Osteocyte (in vitro differentiated cells): ENCODE measurements at places on chromosomes 4 and X. TPM values are rescaled to one million over a fixed set of nuclear protein-coding genes. Genes with fewer than 3 reads are reported as not detected.
A peak's percentile ranks its signal among the peaks of the same experiment; 100 is the strongest.

The VCX2 gene
- total RNA-seq: not detected in 2 replicates

GRCh38 chr4:4185528-4185927 lies 41.2 kb downstream of the OTOP1 start:
- no peaks in the 10 kb centered on the region for H3K4me1 ChIP-seq
- H3K27ac ChIP-seq: no peak overlapping the region
- no peak overlapping the region for H3K4me3 ChIP-seq
- no peak for DNase-seq
- H3K36me3 ChIP-seq: no peaks in the 10 kb centered on the region
- peaks cover 24% of the 10 kb centered on the region for H3K27me3 ChIP-seq

- no peak for DNase-seq
- no peaks in the 10 kb centered on the region for H3K27me3 ChIP-seq
- no peak within 1 kb of the TSS for H3K4me3 ChIP-seq
Measured at GRCh38 chr4:624705-625590, at the start of gene PDE6B. Gene PDE6B (plus strand): TSS chr4:625573. CDS start chr4:625627, 54 bp downstream.

The HERC6 gene
- 2.3 and 2.8 TPM in 2 replicates for total RNA-seq

DNA sequence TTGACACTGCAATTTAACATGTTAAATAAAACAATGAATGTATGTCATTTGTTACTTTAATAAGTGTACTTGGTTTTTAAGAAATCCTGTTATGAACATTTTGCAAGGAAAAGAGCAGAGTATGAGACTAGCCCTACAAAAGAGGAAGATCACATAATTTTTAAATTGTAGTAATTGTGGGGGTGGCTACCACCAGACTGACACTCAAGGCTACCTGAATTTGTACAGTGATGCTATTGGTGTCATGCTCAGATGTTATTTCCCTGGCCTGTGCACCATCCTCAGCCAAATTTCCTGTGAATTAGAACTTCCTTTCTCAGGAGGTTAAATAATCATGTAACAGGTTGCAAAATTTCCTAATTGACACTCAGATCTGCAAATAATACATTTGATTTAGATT lies 157.5 kb downstream of the BANK1 start:
- H3K36me3 ChIP-seq: no peaks in the 10 kb centered on the region
- peaks cover 6% of the 10 kb centered on the region for H3K4me1 ChIP-seq
- no peak overlapping the region for H3K27ac ChIP-seq

DNA sequence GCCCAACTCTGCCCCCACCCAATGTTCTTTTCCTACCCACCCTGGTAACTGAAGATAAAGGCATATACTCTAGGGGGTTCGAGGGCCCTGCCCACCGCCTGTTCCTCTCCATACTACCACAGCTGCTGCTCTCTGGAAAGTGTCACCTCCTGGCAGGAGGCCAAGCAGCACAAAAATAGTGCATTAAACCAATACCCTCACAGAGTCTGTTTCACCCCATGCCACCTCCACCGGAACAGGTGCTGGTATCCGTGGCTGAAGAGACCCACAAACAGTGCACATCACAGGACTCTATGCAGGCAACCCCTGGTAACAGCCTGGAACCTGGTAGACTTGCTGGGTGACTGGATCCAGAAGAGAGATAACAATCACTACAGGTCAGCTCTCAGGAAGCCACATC lies 85.1 kb upstream of the CTSO start:
- no peak for DNase-seq
- H3K4me3 ChIP-seq: no peak overlapping the region
- H3K27me3 ChIP-seq: peaks cover 38% of the 10 kb centered on the region

The PLS3 gene
- total RNA-seq: 530 and 547 TPM in 2 replicates

GRCh38 chr4:8402181-8402597 lies 38.3 kb downstream of the ACOX3 start:
- no peak overlapping the region for H3K27ac ChIP-seq
- H3K4me3 ChIP-seq: no peak overlapping the region
- no peaks in the 10 kb centered on the region for H3K27me3 ChIP-seq
- peaks cover 5% of the 10 kb centered on the region for H3K4me1 ChIP-seq

DNA sequence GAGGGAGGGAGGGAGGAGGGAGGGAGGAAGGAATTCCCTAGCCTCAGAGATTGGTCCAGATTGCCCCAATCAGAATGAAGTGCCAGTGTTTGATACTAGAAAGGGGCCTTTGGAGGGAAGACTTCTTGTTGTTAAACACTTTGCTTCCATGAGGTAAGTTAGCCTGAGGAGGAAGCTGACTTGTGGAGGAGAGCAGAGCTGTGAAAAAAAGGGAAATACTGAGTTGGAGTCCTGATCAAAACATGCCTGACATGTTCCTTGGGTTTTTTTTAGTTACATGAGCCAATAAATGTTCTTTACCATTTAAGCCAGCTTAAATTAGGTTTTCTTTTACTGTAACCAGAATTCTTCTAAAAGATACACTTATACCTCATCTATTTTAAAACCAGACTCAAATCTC lies 57.6 kb downstream of the GSX2 start:
- no peak overlapping the region for H3K4me3 ChIP-seq
- peaks cover 21% of the 10 kb centered on the region for H3K4me1 ChIP-seq
- no peaks in the 10 kb centered on the region for H3K27me3 ChIP-seq
- H3K36me3 ChIP-seq: peaks cover 4% of the 10 kb centered on the region

DNA sequence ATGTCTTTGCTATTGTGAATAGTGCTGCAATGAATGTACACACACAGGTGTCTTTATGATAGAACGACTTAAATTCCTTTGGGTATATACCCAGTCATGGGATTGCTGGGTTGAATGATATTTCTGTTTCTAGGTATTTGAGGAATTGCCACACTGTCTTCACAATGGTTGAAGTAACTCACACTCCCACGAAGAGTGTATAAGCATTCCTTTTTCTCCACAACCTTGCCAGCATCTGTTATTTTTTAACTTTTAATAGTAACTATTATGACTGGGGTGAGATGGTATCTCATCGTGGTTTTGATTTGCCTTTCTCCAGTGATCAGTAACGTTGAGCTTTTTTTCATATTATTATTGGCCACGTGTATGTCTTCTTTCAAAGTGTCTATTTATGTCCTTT lies 17.6 kb upstream of the DCUN1D4 start:
- H3K36me3 ChIP-seq: no peaks in the 10 kb centered on the region
- no peak overlapping the region for H3K4me3 ChIP-seq
- no peaks in the 10 kb centered on the region for H3K4me1 ChIP-seq
- no peak overlapping the region for H3K27ac ChIP-seq
- peaks cover 36% of the 10 kb centered on the region for H3K27me3 ChIP-seq

The SERTM2 gene
- total RNA-seq: not detected in 2 replicates

DNA sequence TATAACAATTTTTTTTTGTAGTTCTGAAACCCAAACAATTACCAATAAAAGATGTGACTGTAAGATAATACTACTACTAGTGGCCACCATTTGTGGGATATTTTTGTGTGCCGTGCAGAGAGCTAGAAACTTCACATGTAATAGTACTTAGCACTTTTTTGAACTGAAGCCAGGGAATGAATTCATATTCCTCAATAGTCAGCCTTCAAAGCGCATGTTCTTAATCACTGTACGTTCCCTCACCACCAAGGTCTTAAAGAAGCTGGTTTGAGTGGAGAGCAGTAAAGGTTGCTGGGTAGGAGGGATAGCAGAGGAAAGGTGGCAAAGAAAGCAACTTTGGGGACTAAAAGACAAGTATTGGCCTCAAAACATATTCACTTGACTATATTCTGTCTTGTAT lies 9.6 kb upstream of the RUFY3 start:
- H3K36me3 ChIP-seq: no peaks in the 10 kb centered on the region
- no peak overlapping the region for H3K4me3 ChIP-seq
- no peak for DNase-seq
- H3K27me3 ChIP-seq: no peaks in the 10 kb centered on the region
- no peak overlapping the region for H3K27ac ChIP-seq

The PAK3 gene
- not detected in 2 replicates for total RNA-seq

DNA sequence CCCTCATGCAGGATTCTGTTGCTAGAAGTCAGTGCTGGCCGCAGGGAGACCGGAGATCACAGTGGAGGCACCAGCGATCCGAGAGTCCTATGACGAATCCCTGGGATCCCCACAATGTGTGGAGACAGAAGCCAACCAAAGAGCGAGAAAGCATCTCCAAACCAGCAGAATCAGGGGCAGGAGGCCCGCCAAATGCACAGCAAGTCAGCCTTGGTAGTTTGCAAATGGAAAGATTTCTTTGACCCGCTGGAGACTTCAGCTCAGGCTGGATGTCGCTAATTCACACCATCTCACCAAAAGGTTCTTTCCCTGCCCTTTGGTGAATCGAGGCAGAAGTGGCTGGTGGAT lies 505 bp upstream of the PKD2 start:
- no peaks in the 10 kb centered on the region for H3K36me3 ChIP-seq
- H3K27me3 ChIP-seq: no peaks in the 10 kb centered on the region
- H3K27ac ChIP-seq: peak overlapping the region; percentile 77
- no peak for DNase-seq
- H3K4me1 ChIP-seq: peaks cover 56% of the 10 kb centered on the region
- H3K4me3 ChIP-seq: peak overlapping the region; percentile 75

- peaks cover 1% of the 10 kb centered on the region for H3K4me1 ChIP-seq
- H3K27ac ChIP-seq: no peak overlapping the region
Measured at GRCh38 chr4:137950286-137950685, 291.9 kb downstream of the SLC7A11 start.

The RPA4 gene
- 0.24 and 0.56 TPM in 2 replicates for total RNA-seq

DNA sequence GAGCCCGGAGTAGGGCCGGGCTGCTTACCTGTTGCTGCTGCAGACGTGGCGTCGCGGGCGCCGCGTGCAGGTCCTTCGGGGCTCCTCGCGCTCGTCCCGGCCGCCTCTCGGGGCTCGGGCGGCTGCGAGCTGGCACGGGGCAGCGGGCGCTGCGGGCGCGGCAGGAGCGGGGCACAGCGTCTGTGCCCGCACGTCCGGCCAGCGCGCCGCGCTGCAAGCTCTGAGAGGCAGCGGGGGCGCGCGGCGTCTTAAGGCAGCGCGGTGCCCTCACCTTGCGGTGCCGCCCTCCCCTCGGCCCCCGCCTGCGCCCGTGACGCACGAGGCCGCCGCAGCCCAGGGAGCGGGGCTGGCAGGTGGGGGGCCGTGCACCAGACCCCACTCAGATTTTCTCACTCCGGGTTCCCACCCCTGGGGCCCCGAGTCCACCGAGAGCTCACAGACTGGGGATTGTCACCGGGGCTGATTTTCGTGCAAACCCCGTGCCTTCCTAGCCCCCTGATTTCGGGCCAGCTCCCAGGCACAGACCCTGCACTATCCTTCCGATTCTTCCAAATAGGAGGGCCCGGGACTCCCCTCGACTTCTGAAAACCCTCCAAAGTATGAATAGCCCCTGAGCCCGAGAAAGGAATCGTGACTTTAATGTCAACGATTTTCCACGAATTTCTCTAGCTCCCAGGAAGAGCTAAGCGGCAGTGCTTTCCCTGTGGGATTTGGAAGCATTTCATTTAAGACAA lies at the start of gene GPR101:
GPR101 (minus strand) TSS at position 222 of the 734 bp plus-strand sequence. CDS start 2,321 bp downstream, outside the sequence.
- no peak within 1 kb of the TSS for H3K27ac ChIP-seq
- H3K4me3 ChIP-seq: no peak within 1 kb of the TSS
- no peaks in the 10 kb centered on the region for H3K36me3 ChIP-seq

GRCh38 chrX:53704854-53705253 lies 18.3 kb upstream of the HUWE1 start:
- H3K4me3 ChIP-seq: no peak overlapping the region
- no peaks in the 10 kb centered on the region for H3K4me1 ChIP-seq
- peaks cover 2% of the 10 kb centered on the region for H3K27me3 ChIP-seq
- no peak for DNase-seq

The AFP gene
- total RNA-seq: not detected in 2 replicates

The SATL1 gene
- not detected in 2 replicates for total RNA-seq

The CENPVL1 gene
- not detected in 2 replicates for total RNA-seq

The CENPVL3 gene
- total RNA-seq: 0.18 TPM in 1 of 2 replicates, not detected in the other

GRCh38 chr4:79650794-79651431 lies 242.9 kb upstream of the GK2 start:
- DNase-seq: no peak
- H3K4me1 ChIP-seq: peaks cover 19% of the 10 kb centered on the region
- no peak overlapping the region for H3K4me3 ChIP-seq
- peaks cover 3% of the 10 kb centered on the region for H3K27me3 ChIP-seq
- no peak overlapping the region for H3K27ac ChIP-seq
- no peaks in the 10 kb centered on the region for H3K36me3 ChIP-seq

The ZNF141 gene
- 12.6 and 14.7 TPM in 2 replicates for total RNA-seq

- no peak for DNase-seq
- H3K36me3 ChIP-seq: peaks cover 3% of the 10 kb centered on the region
- peak overlapping the region; percentile 50 for H3K27ac ChIP-seq
- no peak overlapping the region for H3K4me3 ChIP-seq
Measured at GRCh38 chrX:19863212-19863856, 24.1 kb downstream of the SH3KBP1 start.

- no peaks in the 10 kb centered on the region for H3K4me1 ChIP-seq
- no peak overlapping the region for H3K27ac ChIP-seq
- H3K4me3 ChIP-seq: no peak overlapping the region
- H3K36me3 ChIP-seq: no peaks in the 10 kb centered on the region
- no peak for DNase-seq
Measured at GRCh38 chrX:108036298-108036973, 8.4 kb upstream of the VSIG1 start.

The CYLC1 gene
- not detected in 2 replicates for total RNA-seq

The PHOX2B gene
- not detected in 2 replicates for total RNA-seq

DNA sequence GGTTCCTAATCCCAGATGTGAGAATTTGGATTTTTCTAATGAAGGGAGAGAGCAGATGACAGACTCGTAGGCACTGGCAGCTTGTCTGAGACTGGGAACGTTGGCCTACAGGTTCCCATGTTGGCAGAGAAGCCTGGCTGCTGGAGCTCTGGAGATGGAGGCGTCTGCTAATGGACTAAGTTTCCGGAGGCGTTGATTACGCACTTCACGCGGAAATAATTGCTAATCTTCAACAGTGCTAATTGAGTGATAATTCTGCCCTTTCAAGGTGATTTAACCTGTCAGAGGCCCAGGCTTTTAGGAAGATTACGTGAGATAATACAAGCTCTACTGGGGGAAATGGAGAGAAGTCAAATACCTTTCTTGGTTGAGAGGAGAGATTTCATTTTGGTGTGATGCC lies 77.4 kb downstream of the PSAPL1 start:
- peaks cover 26% of the 10 kb centered on the region for H3K4me1 ChIP-seq
- no peak for DNase-seq
- no peak overlapping the region for H3K27ac ChIP-seq
- H3K36me3 ChIP-seq: no peaks in the 10 kb centered on the region
- no peak overlapping the region for H3K4me3 ChIP-seq

The CD40LG gene
- not detected in 2 replicates for total RNA-seq

GRCh38 chr4:76620723-76621468 lies 185.9 kb downstream of the SHROOM3 start:
- no peaks in the 10 kb centered on the region for H3K36me3 ChIP-seq
- H3K4me3 ChIP-seq: no peak overlapping the region
- H3K27ac ChIP-seq: no peak overlapping the region
- peaks cover 43% of the 10 kb centered on the region for H3K4me1 ChIP-seq

DNA sequence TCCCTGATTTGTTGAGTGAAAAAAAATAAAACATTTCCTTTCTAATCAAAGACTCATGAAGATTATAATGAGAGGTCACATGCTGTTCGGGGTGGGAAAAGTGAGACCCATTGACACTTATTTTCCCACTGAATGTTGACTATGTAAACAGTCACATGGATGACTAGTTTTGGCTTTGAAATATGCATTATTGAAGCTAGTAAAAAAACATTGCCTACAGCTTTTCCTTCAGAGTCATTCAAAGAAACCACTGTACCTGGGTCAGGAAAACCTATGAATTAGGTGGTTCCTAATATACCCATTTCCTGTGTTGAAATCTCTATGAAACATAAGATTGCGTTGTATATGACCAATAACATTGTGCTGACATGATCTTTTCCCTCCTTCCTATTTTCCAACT lies 251.2 kb downstream of the CFAP299 start:
- no peaks in the 10 kb centered on the region for H3K36me3 ChIP-seq
- H3K27me3 ChIP-seq: peaks cover 8% of the 10 kb centered on the region
- DNase-seq: no peak
- no peak overlapping the region for H3K27ac ChIP-seq
